ENCODE measurements at places on chromosomes 13 and 19.

- DNase-seq, result no peak
Measured at GRCh38 chr19:7789447-7789846, 26.4 kb downstream of the CLEC4M start.

- no peak for DNase-seq
Measured at GRCh38 chr13:34933786-34934185, 8.3 kb upstream of the NBEA start.

DNA sequence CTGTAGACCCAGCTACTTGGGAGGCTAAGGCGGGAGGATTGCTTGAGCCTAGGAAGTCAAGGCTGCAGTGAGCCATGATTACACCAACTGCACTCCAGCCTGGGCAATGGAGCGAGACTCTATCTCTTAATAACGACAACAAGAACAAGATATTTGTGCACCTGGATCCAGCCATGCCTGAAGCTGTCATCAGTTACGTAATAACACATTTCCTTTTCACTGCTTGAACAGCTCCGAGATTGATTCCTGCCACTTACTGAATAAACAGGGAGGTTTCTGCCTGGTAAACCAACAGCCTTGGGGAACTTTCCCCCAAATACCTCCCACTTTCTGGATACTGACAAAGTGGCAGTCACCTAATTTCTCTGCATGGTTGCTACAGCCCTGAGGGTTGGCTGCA lies 5.4 kb downstream of the KANK2 start:
- DNase-seq, result no peak

- no peak for DNase-seq
Measured at GRCh38 chr13:76425935-76426334, 460.3 kb downstream of the KCTD12 start.

DNA sequence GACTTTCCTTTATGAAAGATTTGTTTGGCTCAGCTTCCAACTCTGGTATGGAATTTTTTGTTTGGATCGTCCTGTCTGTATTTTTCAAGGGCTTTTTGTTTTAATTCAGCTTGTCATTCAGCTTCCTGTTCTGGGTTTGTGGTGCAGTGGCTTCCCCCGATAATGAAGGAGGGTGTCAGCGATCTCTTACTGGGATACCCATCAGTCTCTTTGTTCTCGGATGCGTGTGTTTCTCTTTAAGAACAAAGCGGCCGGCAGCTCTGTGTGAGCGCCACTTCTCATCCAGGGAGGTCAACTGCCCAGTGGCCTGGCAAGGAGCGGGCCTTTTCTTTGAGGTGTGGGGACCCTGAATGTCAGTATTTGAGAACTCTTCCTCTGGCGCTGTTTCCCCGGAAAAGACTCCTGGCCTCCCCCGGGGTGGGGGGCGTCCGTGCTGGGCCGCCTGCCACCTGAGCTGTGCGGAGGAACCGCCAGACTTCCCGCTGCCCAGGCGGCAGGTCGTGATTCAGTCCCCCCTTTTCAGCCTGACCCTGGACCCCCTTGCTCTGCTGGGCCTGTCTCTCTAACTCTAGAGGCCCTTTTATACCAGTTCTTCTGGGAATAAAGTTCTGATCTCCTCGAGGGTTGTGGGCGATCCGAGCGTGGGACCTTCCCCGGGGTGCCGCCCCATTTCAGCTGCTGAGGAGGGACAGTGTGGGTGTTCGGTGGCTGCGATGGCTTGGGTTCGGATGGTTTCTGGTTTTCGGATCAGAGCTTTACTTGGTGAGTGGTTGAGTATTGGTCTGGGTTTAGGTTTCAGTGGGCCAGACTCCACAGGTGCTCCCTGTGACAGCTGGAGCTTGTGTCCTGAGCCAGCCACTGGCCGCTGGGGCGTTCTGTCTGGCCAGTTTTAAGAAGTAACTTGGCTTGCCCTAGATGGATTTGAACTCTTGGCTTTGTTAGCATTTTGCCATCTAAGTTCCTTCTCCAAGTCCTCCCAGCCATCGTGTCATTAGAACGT lies 3.4 kb downstream of the SF3A2 start:
- DNase-seq, result no peak

GRCh38 chr13:103224804-103225203 lies 158.6 kb upstream of the SLC10A2 start:
- DNase-seq, result no peak

DNA sequence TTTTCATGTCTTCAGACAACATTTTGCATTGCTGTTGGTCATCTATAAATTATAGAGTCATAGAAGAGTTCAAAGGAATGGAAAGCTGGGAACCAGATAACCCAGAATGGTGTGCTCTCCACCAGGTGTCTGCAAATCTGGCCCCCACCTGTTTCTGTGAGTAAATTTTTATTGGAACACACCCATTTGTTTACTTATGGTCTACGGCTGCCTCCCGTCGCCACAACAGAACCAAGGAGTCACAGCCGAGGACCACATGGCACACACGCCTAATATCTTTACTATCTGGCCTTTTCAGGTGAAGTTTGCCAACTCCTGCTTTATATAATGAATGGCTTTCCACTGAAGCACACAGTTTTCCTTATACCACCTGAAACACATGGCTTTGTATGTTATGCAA lies 58.2 kb downstream of the EFNB2 start:
- no peak for DNase-seq

- no peak for DNase-seq
Measured at GRCh38 chr13:112897956-112898620, 70.9 kb upstream of the MCF2L start.

DNA sequence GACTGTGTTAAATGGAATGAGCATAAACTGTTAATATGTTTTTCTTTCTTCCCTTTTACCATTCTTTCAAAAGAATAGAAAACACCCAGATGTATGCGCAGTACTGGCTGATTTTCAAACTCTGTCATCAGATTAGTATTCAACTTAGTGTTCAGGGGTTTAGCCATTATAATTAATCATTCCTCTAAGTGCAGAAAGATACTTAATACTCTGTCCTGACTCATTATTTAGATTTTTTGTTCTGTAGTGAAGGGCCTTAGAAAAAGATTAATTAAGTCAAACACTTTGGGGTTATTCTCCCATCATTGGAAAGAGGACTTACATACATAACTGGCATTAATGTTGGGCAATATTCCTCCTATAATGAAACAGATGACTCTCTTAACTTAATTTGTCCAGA lies 1316.7 kb upstream of the SLC10A2 start:
- DNase-seq, result no peak

DNA sequence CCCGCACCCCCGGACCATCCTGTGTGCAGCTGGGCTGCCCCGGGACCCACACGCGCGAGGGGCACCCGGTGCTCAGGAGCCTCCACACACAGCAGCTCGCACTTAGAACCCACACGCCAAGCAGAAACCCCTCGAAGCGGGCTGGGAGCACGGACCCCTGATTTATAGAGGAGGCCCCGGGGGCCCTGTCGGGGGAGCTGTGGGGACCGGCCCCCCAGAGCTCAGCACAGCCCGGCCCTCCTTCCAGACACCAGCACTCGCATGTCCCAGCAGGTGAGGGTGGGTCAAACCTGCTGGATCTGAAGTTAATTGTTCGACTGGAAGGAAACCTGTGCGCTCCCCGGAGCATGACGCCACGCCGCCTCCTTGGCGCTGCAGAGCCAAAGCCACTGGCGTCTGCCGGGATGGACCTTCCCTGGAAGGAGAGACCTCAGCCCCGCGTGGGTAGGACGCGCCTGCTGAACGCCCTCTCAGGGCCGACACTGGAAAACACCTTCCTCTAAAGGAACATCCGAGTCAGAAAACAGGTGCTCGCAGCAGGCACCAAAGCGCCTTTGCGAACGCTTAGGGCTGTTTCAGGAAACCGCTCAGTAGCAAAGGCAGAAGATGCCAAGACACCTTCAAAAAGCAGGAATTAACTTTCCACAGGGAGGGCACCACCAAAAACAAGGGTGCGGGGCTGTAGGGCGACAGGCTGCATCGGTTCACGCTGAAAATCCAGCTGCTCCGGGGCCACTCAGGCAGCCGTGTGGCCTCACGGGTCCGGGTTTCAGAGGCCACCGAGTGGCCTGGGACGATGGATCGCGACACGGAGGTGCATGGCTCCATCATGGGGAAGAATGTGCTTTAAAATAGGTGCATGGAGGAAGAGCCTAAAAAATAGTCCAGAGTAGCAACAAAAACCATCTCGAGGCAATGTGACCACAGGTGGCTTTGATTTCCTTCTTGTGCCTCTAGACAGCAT lies 37.8 kb upstream of the GRTP1 start:
- DNase-seq, result no peak

GRCh38 chr13:69644447-69644846 lies 463.2 kb upstream of the ATXN8OS start:
- no peak for DNase-seq

DNA sequence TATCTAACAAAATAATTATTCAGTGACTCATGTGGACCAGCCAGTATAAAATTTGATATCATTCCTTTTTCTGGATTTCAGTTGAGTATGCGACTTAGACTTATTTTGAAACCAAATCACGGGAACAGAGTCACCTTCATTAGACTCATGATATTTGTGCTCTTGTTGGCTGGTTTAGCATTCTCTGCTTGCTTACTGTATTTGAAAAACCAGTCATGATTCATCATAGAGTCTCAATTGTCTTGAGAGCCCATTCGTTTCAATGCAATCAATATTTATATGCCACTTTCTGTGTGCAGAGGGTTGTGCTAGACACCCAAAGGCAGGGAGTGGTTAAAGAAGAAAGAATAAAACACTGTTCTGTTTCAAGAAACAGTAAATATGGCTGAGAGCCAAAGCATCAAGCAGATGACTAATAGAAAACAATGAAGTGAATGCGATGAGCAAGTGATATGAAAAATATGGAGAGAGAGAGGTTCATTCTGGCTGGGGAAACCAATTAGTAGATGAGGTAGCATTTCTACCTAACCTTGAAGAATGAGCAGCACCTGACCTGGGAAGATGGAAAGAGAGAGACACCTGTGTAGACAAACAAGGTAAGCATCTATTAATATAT lies 99.6 kb upstream of the MBNL2 start:
- DNase-seq, result no peak

DNA sequence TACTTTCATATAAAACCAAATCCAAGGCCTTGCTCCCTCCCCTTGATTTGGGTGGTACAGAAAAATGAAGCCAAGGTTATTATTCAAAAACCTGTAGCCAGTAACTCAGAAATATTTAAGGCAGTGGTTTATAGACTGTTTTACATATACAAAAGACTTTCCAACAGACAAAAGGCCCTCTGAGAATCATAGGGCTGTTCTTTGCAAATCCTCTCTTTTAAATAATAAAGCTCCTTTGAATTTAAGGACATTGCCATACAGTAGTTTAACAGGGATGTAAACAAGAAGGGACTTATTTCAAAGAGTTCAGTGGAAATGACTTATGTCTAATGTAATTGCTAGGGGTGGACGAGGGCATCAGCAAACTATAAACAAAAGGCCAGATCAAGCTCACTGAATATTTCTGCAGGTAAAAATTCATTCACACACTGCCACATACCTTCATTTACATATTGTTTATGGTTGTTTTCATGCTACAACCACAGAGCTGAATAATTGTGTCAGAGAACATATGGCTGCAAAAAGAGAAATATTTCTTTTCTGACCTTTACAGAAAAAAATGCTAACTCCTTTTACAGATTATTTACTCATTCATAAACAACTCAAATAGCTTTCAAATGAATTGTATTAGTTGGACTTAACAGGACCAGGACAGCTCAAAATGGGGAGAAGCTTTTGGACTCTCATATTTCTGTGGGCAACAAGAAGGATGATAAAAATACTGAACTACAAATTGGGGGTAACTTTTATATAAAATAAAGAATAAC lies 665.6 kb downstream of the SLITRK1 start:
- no peak for DNase-seq

Data from 8988T (cell line).